ENCODE measurements at places on chromosomes 6 and 20.
A peak's percentile ranks its signal among the peaks of the same experiment; 100 is the strongest.

DNA sequence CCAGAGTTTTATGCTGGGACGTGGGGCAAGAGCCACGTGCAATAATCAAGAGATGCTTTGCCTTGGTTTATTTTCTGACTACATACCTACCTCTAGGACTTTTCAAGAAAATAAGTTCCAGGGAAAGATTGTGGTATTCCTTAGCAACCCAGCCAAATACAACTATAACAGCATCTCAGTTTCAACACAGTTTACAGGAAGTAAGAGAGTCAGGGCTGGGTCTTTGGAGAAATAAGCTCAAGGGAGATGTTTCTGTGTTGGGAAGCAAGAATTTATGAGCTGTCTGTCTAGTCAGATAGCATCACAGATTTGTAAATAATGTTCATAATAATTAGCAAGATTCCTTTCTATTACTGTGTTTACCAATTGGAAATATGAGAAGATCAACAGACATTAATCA is 35.1 kb downstream of the MAP3K5 start:
- no peak for DNase-seq

DNA sequence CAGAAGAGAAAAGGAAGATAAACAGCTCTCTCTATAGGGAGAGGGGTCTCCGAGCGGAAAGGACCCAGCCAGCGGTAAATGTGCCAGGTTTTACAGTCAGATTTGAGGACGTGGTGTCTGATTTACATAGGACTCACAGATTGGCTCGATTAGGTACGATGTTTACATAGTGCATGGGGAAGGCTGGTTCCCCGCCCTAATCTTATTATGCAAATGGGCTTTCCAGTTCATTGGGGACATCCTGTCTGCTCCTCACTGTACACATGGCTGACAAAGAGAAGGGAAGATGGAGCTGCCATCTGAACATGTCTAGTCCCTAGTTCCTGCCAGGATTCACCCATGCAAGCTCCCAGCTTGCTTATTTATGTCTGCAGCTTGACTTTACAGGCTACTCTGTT is 119.9 kb downstream of the RNF144B start:
- DNase-seq = no peak

DNA sequence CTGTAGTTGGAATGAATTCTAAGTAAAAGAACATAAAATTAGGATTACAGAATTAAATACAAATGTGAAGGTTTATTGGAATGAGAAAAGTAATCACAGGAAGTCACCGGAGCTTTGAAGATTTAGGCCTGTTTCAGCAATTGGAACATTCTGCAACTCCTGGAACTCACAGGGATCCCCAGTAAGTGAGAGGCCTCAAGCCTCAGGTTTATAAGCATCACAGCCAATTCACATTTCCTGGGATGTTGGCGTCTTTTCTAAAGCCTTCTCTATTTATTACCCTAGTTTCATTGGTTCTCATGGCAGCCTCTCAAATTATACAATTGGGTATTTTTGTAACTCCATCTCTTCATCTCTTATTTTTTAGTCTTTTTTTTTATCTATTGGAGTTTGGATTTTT is 90.4 kb upstream of the HIVEP1 start:
- DNase-seq = no peak

DNA sequence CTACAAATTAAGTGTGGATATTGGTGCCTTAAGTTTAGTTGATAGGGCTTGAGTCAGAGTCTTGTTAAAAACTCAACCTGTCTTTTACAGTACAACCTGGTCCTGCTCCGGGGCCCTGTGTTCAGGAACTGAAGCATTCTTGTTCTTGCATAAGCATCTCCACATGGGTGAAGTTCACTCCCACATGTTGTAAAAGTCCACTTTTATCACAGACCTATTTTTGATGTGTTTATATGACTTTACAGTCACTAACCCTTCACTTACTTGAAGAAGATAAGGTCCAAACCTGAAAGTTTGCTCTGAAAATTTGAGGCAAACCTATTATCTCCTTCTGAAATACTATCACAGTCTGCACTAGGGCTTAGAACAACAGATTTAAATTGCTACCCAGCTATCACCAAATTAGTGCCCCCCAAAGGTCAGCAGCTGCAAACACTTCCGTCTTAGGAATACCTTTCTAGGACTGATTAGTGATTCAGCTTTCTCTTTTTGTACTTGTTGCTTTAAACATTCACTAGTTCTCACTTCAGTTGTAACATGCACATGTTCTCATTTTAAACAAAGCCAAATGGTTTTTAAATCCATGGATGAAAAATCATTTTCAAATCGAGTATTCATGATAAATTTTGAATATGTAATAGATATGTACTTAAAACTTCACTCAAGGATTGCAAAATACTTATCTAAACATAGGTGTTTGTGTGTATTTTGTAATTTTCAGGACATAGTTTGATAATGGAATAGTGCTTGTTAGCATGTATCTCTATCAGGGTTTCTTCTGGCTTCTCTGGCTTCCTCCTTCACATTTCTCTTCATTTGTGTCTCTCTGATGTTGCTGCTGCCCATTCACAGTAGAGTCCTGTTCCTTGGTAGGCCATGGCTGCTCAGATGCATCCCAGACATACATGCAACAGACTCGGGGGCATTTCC is 469.8 kb upstream of the SOX4 start:
- no peak for DNase-seq

DNA sequence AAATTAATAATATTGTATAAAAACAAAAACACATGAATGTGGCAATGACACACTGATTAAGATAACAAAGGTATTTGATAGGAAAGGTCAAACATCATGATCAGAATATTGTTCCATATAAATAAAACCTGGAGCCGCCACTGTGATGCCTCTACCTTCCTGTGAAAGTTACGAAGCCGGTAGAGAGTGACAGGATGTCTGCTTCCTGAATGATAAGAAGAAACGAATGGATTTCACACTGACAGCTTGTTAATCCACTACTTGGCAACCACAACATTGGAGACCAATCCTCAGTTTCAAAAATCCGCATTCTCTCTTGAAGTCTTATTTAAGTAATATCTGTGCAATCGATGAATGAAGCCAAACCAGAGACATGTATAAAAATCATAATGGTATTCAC is 315.1 kb downstream of the HDGFL1 start:
- DNase-seq = no peak

- DNase-seq = no peak
These were observed 284.8 kb downstream of the SMOC2 start for GRCh38 chr6:168725802-168726201.

GRCh38 chr20:49203746-49204145 is 15.5 kb upstream of the DDX27 start:
- no peak for DNase-seq

GRCh38 chr6:170137911-170138910 is 152.7 kb downstream of the DLL1 start:
- no peak for DNase-seq

GRCh38 chr20:32672394-32672981 is 1.3 kb downstream of the C20orf203 start:
- DNase-seq = peak; percentile 69

GRCh38 chr6:151388236-151388635 is 3.1 kb downstream of the ZBTB2 start:
- peak; percentile 88 for DNase-seq

DNA sequence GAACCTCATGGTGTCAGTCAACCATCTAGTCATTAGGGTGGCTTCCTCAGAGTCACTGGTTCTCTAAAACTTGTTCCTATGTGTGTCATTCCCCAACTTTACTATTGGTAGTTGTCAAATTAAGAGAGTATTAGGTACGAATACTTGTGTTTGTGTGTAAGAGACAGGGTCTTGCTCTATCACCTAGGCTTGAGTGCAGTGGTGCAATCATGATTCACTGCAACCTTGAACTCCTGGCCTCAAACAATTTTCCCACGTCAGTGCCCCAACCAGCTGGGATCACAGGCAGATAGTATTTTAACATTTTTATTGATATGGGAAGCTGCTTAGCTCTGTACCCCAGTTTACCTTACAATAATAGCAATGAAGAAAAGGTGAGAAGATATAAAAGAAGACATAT is 50.6 kb downstream of the BMP6 start:
- DNase-seq = no peak

- peak; percentile 41 for DNase-seq
These were observed 68.1 kb upstream of the MAFB start for GRCh38 chr20:40757087-40757486.

GRCh38 chr6:7896465-7896987 is 14.1 kb downstream of the TXNDC5 start:
- no peak for DNase-seq

DNA sequence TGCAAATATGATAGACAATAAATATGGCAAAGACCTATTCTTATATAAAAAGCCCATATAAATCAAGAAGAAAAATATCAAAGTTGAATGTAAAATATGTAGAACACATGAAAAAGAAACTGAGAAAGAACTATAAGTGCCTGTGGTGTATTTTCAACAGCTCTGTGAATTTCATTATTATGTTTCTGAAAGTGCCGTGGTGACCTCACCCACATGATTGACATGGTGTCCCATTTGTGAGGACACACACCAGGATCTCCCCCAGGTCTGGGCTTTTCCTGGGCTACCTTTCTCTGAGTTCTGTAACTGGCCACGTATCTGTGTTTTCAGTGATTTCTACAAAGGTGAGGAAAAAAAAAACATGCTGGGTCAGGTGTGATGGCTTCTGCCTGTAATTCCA is 86.7 kb downstream of the BMP6 start:
- DNase-seq = no peak

GRCh38 chr20:7094438-7094997 is 327.0 kb downstream of the BMP2 start:
- DNase-seq = peak; percentile 63

- DNase-seq = no peak
These were observed 141.0 kb downstream of the HACE1 start for GRCh38 chr6:104718672-104719071.

DNA sequence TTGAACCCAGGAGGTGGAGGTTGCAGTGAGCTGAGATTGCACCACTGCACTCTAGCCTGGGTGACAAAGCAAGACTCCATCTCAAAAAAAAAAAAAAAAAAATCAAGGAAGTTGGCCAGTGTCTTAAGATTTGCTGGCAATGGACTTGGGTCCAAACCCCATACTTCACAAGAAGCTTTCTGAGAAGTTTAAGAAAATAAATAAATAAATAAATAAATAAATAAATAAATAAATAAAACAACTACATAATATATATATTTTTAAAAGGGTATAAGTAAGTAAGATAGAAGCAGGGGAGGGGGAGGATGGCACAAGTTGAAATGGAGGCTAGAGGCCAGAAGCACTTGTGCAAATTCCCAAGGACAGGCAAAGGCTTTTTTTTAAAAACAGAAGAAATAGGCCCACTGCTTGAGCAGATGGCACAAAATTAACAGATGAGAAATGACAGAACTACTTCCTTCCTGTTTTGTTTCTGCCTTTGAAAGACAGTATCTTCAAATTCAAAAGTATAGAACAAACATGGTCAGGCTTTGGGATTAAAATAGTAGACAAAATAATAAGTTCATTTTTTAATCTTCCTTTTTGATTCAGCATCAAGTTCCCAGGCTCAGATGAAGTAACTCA is 287.7 kb downstream of the ALDH8A1 start:
- peak; percentile 26 for DNase-seq

GRCh38 chr6:157432231-157432891 is 51.4 kb downstream of the ZDHHC14 start:
- DNase-seq = no peak

- no peak for DNase-seq
These were observed 41.3 kb upstream of the NOP56 start for GRCh38 chr20:2610941-2611720.

GRCh38 chr6:138026342-138026741 is 80.9 kb downstream of the PERP start:
- DNase-seq = no peak

DNA sequence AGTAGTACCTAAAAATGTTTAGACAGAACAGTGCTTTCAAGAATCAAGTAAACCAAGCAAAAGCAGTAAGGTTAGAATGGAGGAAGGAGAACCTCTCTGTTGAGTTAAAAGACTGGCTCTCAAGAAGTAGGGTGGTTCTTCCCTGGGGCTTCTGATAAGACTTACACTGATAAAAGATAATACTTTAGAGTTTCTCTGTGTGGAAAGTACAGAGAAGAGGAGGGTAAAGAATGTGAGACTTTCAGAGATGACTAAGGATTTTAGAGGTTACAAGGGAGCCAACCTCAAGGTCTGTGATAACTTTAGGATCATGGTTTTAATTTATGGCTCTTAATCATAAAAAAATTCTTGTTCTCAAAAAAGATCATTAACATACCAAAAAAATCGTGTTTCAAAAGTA is 30.9 kb upstream of the ALDH8A1 start:
- DNase-seq = no peak

All from suppressor macrophage treated with lipopolysaccharide for 1 hour (primary cell).